ENCODE measurements at places on chromosomes 11 and 22.

DNA sequence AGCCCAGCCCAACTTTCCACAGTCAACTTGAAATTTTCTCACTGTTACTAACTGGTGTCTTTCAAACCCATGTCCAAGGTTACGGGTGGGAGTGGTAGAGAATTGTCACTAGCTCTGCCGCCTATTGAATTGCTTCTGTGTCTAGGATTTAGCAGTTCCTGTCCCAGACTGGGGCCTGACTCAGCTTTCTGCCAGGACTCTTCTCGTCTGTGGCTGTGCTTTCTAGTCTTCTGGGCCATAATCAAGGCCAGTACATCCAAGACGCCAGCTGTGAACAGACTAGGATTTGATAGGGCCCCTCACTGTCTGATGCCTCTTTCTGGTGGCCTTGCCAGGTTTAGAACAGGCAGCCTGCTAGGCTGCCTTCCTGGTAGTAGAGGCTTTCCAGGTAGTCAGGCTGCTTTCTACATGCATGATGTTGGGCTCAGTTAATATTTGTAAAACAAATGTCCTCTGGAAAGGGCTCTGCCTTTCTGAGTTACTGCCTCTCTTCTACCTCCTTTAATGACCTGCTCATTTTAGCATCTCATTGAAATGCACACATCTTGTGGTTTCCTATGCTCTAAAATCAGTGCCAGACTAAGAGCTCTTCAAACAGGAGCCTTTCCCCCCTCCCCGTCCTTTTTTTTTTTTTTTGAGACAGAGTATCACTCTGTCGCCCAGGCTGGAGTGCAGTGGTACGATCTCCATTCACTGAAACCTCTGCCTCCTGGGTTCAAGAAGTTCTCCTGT, 13.1 kb upstream of the HIKESHI start:
- no peak for DNase-seq

GRCh38 chr11:26987272-26987671, 6.6 kb upstream of the FIBIN start:
- DNase-seq = no peak

- peak; percentile 62 for DNase-seq
Observed at GRCh38 chr11:36431429-36432092, 78.5 kb downstream of the TRAF6 start.

GRCh38 chr11:61891331-61892084, at the start of gene FADS3:
Gene FADS3, minus strand, starts transcription at chr11:61891545. Its CDS starts 164 bp downstream, at chr11:61891381.
- DNase-seq = peak; percentile 72

- no peak for DNase-seq
Observed at GRCh38 chr22:38796262-38796957, 2.5 kb upstream of the DNAL4 start.

- peak; percentile 44 for DNase-seq
Observed at GRCh38 chr11:94623120-94623735, 56.1 kb downstream of the PIWIL4 start.

- DNase-seq = no peak
Observed at GRCh38 chr11:12019337-12019736, 10.9 kb upstream of the DKK3 start.

- DNase-seq = no peak
Observed at GRCh38 chr11:57370251-57370650, 10.7 kb downstream of the PRG3 start.

- no peak for DNase-seq
Observed at GRCh38 chr11:104105155-104105554, 58.8 kb downstream of the PDGFD start.

GRCh38 chr11:57421805-57422204, 5.1 kb downstream of the SLC43A3 start:
- DNase-seq = no peak

- no peak for DNase-seq
Observed at GRCh38 chr11:45300715-45301114, 14.6 kb upstream of the SYT13 start.

DNA sequence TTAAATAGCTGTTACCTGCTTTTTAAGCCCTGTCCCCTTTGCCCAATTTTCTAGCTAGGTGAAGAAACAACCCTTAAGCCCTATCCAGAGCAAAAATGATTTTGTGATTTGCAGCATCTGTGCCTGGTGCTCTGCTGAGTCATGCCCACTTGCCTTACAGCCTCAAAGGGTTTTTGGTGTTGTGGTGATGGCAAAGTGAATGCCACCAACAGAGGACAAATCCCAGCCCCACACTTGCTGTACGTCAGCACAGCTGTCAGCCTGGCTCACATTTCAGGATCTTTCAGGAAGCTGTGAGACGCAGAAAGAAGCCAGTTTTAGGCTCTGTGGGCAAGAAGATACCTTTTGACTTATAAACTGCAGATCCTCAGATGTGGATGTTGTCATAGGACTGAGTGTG, 401.7 kb downstream of the TENM4 start:
- DNase-seq = no peak

- no peak for DNase-seq
Observed at GRCh38 chr11:106311531-106312230, 234.2 kb downstream of the AASDHPPT start.

DNA sequence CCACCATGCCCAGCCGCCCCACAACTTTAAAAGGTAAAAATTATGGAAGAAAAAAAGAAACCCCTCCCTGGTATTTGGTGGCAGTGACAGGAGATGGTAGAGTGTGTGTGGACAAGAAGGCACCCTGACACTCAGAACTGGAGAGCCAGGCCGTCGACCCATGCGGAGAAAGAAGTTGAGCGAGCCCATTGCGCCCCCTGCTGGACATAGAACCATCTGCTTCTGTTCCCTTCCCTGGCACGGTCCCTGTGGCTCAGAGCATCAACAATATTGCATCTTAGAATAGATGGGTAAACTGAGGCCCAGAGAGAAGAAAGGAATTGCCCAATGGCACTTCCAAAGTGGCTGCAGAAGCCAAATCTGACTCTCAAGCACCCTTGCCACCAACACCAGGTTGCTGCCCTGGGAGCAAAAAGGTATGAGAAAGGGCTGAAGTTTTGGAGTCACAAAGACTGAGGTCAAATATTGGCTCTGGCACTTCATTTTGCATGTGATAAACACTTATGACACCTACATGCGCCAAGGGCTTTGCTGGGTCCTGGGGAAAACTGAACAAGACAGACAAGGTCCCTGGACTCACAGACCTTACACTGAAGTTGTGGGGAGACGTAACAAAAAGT, 8.6 kb downstream of the MRPL11 start:
- DNase-seq = peak; percentile 77

- no peak for DNase-seq
Observed at GRCh38 chr22:18056161-18056666, 21.6 kb upstream of the PEX26 start.

- DNase-seq = no peak
Observed at GRCh38 chr11:80849253-80849652, 1408.4 kb upstream of the TENM4 start.

- no peak for DNase-seq
Observed at GRCh38 chr11:16363706-16364105, 7.4 kb upstream of the SOX6 start.

DNA sequence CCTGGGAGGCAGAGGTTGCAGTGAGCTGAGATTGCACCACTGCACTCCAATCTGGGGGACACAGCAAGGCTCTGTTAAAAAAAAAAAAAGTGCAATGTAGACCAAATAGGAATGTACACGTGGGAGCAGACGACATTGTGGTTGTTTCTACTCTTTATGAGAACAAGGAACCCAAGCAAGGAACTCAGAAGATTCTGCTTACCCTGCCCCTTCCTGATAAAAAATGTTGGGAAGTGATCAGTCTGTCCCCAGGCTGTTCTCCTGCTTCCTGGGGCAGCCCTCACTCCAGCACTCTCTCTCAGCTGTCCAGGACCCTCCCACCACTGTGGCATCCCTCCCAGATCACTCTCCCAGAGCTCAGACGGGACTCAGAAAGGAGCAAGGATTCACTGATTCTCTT, 31.8 kb downstream of the SLCO2B1 start:
- no peak for DNase-seq

Data from CD4-positive, alpha-beta T cell treated with Interleukin-6 for 4 hours (primary cell).